Stimulated activated CD4-positive, alpha-beta T cell treated with anti-CD3 and anti-CD28 coated beads, Interleukin-4, amount 100 ng/mL, for 48 hours (primary cell): ENCODE measurements at places on chromosomes 2 and 18.

- no peak for DNase-seq
These were observed 891.3 kb upstream of the LRRTM1 start for GRCh38 chr2:81195774-81196382.

GRCh38 chr2:241063587-241063986 lies 38.5 kb downstream of the MTERF4 start:
- DNase-seq = no peak

DNA sequence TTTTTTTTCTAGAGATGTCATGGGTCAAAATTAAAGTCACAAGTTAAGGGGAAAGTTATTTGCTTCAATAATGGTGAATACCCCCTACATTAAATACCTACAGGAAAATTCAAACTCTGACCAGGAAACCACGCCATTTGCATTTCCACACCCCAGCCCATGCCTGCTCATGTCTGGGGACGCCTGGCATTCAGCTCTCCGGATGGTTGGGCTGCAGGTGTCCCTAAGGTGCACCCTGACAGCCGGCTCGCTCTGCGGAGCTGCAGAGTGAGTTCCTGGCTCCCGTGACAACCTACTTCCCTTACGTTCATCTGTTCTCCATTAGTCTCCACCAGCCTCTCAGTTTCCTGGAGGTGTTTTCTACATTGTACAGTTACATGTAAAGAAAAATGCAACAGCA lies 122.7 kb upstream of the RIOK3 start:
- DNase-seq = no peak

GRCh38 chr18:62109676-62110075 lies 77.2 kb downstream of the PIGN start:
- DNase-seq = no peak

GRCh38 chr2:51158251-51158650 lies 126.3 kb upstream of the NRXN1 start:
- no peak for DNase-seq

DNA sequence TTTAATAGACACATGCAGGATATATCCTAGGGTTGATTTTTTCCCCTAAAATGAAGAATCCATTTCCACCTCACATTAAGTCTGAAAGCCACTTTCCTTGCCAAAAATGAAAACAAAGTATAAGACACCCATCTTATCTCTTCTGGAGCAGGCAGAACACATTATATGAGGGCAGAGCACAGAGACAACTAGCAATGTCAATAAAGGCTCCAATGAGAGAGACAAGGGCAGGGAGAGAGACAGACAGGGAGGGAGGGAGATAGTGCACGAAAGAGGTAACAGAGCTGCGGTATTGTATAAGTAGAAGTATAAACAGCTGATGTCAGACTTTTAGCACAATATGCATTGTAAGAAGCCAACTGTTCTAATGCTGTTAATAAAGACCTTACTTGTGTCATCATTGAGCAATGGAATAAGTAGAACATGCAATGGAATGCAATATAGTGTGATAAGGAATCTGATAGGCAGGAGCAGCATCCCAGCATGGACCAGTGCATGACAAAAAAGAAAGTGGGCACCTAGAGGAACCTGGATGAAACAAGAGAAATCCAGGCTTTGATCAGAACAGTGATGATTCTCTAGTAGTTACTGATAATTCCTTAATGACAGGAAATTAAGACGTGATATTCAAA lies 150.6 kb upstream of the TCF4 start:
- DNase-seq = no peak

DNA sequence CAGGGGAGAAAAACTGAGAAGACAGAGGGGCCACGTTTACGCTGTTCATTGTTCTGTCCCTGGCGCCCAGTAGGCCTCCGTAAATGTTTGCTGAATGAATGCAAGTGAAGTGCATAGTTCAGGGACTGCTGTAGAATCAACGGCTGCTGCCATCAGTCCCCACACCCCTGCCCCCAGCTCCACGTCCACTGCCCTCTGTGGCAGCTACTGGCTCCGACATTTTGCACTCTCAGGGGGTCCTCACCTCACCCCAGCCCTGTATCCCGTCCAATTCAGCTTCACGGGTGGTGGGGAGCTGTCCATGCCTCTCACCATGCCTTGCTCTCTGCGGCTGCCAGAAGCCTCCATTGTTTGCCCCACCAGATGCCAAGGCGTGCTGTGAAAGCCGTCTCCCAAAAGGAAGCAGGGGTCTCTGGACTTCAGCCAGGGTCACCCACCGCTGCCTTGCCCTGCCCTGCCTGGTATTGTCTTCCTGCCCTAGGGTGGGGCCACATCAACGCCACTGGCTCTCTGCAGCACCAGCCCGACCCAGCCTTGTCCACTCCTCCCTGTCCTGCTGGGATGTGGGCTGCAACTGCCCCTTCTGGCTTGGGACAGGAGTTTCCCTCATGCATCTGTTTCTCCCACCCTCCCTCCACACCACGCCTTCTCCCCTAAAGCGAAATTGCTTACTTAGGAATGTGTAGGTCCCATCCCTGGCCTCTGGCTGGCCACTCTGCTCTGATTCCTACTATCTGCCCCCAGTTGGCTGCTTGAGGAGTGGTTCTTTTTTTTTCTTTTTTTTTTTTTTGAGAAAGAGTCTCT lies 86.0 kb downstream of the RHOB start:
- no peak for DNase-seq

- no peak for DNase-seq
These were observed 205.1 kb downstream of the ZBTB7C start for GRCh38 chr18:48203961-48204666.

- no peak for DNase-seq
These were observed 1821.8 kb upstream of the PIK3C3 start for GRCh38 chr18:40133253-40133652.

GRCh38 chr2:70898363-70899240 lies 37.1 kb upstream of the ATP6V1B1 start:
- no peak for DNase-seq

- DNase-seq = no peak
These were observed 53.9 kb upstream of the CTLA4 start for GRCh38 chr2:203813684-203814083.

GRCh38 chr2:230124235-230124634 lies 55.5 kb upstream of the SLC16A14 start:
- DNase-seq = no peak

DNA sequence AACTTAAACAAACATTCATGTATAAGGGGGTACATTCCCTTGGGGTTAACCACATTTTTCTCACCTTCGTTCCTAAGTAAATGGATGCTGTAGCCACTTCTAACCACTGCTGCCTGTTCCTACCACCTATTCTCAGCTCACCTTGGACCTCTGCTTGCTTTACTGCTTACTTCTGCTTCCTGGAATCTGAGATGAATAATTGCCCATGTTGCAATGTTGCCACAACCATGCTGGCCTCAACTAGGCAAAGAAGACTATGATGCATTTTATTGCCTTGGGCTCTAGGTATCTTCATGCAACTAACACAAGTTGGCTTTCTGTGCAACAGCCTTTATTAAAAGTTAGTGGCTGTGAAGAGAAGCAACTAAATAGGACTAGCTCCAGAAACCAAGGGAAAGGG lies 106.3 kb upstream of the TCF4 start:
- no peak for DNase-seq

GRCh38 chr2:198144660-198145059 lies 340.3 kb downstream of the PLCL1 start:
- DNase-seq = no peak

DNA sequence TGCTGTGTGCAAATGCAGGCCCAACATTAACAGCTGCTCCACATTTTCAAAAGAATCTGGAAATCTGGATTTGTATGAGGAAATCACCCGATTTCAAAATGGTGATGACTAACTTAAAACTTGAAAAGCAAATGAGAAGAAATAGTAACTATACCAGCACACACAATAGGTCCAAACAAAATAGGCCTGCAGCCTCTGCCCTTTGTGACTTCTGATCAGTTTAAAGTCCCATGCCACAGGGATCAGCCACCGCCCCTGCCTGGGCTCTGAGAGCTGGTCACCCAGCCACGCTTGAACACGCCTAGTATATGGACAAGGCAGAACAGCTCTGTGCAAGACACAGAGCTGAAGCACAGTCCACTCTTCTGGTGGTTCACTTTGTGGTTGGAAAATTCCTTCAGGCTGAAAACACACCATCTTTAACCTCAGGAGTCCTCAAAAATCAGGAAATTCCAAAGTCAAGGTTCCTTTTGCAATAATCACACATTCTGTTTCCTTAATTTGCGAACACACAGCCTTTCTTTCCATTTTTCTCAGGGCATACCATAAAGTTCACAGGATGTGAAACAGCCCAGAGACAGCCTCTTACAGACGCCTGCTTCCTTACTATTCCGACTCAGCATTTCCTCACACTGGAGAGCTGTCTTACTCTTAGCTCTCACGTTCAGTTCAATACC lies 150.1 kb upstream of the RIOK3 start:
- DNase-seq = no peak

DNA sequence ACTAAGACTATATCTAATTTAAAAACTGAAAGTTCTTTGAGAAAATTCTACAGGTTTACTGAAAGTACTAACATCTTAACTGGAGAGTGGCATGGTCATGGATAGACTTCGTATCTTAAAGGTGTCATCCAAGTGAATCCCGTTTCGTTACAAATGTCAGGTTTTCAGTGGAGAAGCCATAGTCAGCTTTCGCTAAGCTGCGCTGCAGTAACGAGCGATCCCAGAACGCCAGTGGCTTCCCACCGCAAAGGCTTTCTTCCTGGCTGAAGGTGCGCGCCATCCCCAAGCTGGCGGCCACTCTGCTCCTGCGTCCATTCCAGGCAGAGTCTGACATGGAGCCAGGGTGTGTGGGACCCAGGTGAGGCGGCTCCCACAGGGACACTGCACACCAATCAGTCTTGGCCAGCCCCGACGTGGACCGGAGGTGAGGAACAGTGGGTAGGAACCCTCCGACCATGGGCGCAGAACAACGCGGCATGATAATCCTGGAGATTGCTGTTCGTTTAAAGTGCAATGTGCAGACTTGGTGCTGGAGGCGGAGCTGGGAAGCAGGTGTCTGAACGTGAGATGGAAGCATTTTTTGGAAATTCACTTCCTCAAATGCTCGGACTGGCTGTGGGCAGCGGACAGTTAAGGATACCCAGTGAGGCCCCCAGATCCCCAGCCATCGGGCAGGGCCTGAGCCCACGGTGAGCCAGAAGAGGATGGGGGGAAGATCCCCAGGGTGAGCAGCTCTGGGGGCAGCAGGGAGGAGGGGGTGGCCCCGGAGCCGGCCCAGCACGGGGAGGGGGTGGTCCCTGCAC lies 27.8 kb upstream of the KCNG2 start:
- no peak for DNase-seq
